ENCODE measurements at places on chromosomes 5 and 9. TPM values are rescaled to one million over a fixed set of nuclear protein-coding genes. Genes with fewer than 3 reads are reported as not detected.

DNA sequence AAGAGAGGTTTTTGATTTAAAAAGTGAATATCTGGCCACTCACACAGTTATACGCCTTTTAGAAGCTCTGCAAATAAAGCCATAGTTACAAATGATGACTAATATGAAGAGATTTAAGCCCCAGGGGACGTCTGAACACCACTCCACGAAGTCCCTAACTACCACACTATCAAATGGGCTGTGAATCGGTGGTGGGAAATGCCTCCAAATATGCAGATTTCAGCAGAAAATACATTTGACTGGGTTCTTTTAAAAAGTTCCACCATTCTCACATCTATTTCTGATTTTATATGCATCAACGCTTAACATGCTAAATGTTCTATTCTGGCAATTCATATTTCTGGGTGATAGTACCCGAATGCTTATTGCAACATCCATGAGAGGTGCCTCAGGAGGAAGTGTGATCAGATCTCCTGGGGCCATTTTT, 22.5 kb downstream of the TICAM2 start:
- DNase-seq, result no peak

GRCh38 chr5:160171666-160172065, 52.4 kb upstream of the PWWP2A start:
- no peak for DNase-seq

DNA sequence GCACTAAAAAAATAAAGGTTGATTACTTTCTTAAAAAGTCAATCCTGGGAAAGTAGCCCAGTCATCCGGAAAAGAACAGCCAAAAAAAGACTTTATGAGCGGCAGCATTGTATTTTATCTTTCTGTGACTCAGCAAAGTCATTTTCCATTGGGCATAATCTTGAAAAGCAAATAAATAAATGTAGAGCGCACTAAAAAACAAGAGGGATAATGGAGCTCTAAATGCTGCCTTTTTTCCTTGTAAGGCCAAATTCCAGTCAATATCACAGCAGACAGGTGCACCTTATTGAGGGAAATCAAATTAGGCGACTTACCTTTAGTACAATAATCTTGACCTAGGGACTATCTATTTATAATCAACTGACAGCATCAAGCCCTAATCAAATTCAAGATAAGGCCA, 266.8 kb downstream of the MTRR start:
- no peak for DNase-seq

DNA sequence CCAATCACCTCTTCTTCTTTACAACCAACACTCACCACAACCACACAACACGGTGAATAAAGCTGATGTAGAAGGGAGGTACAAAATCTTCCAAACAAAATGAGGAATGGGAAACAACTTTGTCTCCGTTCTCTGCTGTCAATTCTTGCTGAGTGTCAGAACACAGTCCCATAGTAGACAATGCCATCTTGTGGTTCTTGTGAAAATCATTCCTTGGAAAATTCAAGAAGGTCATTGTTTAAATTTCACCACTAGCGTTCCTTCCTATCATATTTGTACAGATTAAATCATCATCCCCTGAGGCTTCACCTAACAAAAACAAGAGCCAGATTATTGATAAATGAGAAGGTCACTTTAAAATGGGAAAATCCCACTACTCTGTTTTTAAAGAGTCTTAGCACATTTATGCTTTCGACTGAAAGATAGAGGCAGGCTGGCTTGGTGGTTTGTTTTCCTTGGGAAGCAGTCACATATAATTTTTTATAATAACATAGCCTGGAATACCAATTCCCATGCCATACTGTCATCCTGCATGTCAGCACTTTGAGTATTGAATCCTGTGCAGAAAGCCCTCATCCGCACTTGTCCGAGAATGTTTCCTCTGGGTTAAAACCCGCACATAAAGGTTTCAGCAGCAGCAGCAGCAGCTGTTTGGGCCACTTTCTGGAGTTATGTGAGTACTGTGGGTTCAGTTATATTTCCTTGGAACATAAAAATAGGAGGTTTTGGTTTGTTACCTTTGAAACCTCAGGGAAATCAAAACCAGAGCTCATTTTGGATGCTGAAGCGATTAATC, 395.0 kb upstream of the SMARCA2 start:
- DNase-seq, result no peak

DNA sequence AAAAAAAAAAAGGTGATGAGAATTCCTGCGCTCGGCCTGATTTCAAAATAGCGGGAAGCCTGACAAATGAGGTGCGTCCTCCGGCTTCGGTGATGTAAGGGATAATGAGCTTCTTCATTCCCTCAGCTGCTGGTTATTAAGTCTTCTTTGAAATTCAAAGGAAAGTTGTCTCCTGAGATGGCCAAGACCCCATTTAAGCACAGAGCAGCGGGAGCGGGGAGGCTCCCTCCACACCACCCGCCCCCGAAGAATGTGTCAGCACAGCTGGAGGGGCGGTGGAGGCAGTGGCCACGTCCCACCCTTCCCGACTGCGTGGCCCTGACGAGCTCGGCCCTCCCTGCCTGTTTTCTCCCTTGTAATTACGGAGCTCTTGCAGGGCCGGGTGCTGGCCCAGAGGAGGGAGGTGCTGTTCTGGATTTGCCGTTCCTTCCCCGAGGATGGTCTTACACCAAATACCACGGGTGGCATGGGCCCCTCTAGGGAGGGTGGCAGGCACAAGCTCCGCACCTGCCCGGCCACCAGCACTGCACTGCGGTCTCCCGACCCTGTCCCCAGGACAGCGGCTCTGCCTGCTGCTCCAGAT, 31.0 kb downstream of the SLC9A3 start:
- no peak for DNase-seq

Gene INSL6
- total RNA-seq, result not detected

GRCh38 chr5:10892147-10892910, 131.3 kb upstream of the DAP start:
- no peak for DNase-seq

- DNase-seq, result no peak
These were observed 136.5 kb downstream of the STK32A start for GRCh38 chr5:147371290-147371689.

DNA sequence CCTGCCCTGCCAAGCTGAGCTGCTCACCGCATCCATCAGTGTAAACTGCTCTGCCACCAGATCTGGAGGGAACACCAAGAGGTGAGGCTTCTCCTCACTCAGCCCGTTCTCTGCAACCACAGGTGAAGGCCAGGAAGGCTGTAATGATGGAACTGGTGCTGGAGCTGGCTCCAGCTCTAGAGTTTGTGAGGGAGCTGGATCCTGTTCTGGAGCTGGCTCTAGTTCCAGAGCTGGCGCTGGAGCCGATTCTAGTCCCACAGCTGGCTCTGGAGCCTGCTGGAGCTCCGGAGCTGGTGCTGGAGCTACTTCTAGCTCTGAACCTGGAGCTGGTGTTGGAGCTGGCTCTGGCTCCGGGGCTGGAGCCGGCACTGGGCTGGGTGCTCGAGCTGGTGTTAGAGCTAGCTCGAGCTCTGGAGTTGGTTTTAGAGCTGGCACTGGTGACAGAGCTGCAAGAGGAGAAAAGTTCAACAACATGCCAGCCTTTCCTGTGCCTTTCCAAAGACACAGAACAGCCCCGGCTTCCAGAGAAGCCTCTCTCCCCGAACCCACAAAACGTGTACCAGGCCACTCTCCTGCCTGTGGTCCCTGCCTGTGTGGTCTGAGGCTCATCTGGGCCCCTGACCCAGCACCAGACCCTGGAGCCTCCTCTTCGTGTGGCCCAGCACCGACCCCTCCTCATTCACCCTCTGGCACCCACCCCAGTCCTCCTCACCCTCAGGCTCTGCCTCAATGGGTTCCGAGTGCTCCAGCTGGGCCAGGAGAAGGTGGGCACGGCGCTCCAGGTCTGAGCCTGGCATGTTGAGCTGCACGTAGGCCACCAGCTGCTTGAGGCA, 12.9 kb downstream of the RALGDS start:
- no peak for DNase-seq

GRCh38 chr5:76874088-76874581, 24.3 kb downstream of the S100Z start:
- DNase-seq, result no peak

GRCh38 chr9:1978941-1979340, 36.2 kb upstream of the SMARCA2 start:
- DNase-seq, result no peak

Gene PGM5
- not detected for total RNA-seq

GRCh38 chr5:121366515-121366914, 485.2 kb upstream of the FTMT start:
- peak; percentile 39 for DNase-seq

Data from Caki2 (cell line).